ENCODE measurements at places on chromosomes 12 and 14.

DNA sequence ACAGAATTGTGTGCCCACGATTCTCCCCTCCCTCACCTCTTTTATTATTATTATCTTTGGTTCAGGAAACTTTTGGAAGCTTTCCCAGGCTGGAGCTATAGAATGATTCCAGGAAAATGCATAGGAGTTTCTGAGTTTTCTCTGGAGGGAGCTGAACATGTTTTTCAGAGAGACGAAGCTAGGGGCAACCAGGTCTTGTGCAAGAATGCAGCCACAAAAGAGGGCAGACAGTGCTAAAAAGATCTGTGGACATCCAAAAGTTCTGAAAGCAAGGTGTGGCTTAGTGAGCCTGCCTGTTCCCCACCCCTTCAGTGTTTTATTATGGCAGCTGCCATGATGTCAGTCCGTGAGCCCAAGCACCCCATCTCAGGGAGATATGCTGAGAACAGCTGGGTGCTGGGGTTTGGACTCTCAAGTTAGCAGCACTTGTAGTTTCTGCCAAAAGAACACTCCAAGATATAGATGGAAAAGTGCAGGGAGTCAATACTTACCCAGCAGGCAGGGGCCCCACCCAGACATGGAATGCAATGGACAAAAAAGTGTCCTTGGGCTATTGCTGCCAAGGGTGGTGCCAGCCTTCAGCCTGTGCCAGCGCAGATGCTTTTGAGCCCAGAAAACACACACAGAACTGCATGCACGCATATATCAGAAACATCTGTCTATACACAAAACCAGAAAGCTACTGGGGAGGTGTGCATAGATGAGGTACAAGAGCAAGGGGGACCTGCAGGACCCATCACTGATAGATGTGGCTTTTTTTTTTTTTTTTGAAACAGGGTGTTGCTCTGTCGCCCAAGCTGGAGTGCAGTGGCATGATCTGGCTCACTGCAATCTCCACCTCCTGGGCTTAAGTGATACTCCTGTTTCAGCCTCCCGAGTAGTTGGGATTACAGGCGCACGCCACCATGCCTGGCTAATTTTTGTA is 17.0 kb upstream of the IRF2BPL start:
- DNase-seq: peak; percentile 44

- no peak for DNase-seq
Observed at GRCh38 chr12:80222261-80222660, 122.9 kb downstream of the OTOGL start.

DNA sequence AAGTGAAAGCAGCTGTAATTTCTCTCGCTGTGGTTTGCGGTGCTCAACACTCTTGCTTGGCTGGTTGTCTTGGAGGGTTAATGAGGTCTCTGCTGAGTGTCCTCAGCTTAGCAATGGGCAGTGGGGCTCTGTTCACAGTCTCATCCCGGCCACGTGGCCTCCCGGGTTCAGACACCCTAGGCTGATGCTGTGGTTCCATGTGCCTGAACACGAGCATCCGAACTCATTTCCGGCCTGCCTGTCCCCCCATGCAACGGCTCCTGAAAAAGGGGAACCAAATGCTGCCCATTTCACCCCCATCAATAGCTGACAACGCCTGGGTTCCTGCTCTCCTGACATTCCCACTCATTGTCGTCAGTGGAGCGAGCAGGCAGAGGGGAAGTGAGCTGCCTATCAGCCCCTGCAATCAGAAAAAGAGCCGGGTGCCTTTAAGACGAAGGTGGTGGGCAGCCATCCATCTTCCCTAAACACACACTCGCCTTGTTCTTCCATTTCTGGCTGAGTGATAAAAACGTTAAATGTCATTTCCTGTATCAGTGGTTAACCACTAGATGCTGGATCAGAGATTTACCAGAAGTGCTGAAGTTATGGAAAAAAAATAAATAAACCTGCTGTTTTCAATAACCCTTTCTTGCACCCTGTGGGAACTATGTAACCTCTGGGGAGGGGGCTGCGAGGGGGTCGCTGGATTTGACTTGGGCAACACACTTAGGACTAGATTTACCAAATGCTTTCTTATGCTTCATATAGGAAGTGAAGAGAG is 60.3 kb upstream of the BCL2L14 start:
- no peak for DNase-seq

DNA sequence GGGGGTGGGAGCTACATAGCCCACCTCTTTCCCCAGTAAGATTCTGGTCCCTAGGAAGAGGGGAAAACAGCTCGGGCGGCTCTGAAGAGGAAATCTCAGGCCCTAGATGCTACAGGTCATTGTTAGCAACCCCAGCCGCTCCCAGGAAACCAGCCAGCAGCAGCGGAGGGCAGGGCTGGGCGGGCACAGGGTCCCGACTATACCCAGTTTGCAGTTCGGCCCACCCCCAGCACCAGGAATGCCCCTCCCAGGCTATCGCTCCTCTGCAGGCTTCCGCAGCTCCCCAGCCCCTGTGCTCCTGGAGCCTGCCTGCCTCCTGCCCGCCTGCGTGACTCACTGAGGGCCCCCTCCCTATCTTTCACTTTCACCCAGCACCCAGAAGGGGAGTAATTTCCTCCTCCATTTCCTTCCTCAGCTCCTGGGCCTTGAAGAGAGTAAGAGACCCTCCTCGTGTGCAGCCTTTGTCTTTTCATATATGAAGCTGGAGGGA is 27.2 kb upstream of the PNMA1 start:
- peak; percentile 96 for DNase-seq

DNA sequence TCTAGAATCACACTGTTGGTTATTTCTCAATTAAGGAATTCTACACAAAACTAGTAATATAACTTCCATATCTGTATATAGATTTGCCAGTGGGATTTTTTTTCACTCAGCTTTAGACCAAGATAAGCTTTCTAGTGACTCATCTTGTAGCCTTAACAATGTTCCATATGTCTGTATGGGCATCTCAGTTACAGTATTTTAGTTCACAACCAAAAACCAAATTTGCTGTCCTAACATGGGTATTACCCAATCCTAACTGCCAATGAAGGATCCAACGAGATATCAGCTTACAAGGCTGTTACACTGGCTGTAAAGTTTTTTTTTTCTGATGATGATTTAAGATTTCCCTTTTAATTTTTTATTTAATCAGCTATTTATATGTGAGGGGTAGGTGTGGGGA is 31.5 kb upstream of the KRR1 start:
- no peak for DNase-seq

- no peak for DNase-seq
Observed at GRCh38 chr14:89356496-89356895, 60.5 kb downstream of the FOXN3 start.

GRCh38 chr14:75986439-75986765 is 839 bp downstream of the IFT43 start:
- DNase-seq: no peak

GRCh38 chr12:115813256-115813655 is 464.2 kb downstream of the MED13L start:
- DNase-seq: no peak

GRCh38 chr12:113475451-113476175 is 3.9 kb upstream of the LHX5 start:
- no peak for DNase-seq

DNA sequence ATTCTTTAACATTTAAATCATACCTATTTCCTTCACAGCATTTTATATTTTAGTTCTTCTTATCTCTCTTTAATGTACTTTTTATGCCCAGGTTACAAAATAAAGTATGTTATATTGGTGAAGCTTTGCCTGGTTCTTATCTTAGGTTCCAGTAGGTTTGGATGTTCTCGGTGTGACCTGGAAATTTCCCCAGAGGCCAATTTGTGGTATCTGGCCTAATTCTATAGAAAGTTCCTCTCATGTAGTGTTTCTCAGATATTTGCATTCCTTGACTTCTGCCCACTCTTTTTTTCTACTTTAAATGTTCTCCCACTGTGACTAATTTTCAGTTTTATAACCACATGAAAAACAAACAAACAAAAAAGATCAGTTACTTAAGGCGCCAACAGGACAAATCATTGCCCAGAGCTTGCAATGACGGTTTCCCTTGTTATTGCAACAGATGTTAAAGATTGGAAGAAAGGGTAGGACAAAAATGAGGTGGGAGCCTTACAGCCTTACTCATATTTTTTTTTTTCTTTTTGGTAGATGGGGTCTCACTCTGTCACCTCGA is 41.2 kb upstream of the PPM1H start:
- DNase-seq: no peak

GRCh38 chr12:120121766-120122293 is 5.3 kb upstream of the RAB35 start:
- DNase-seq: no peak

GRCh38 chr12:91868054-91868453 is 277.6 kb downstream of the BTG1 start:
- DNase-seq: no peak

DNA sequence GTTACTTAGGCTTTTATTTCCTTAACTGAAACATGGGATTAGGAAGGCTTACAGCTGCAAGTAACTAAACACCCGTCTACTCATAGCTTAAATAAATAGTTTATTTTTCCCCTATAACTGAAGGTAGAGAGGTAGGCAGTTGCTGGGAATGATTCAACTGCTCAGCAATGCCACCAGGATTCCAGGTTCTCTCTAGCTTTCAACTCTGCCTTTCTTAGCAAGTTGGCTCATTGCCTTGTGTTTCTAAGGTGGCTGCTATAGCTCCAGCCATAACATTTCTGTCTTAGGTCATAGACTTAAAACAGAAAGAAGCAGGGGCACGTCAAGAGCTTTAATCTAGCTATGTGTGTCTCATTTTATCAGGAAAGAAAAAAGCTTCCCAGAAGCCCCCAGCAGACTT is 103.7 kb upstream of the MDM1 start:
- no peak for DNase-seq

- DNase-seq: no peak
Observed at GRCh38 chr14:103216399-103216798, 93.1 kb downstream of the TNFAIP2 start.

- DNase-seq: no peak
Observed at GRCh38 chr12:52242442-52243258, 9.6 kb downstream of the KRT7 start.

DNA sequence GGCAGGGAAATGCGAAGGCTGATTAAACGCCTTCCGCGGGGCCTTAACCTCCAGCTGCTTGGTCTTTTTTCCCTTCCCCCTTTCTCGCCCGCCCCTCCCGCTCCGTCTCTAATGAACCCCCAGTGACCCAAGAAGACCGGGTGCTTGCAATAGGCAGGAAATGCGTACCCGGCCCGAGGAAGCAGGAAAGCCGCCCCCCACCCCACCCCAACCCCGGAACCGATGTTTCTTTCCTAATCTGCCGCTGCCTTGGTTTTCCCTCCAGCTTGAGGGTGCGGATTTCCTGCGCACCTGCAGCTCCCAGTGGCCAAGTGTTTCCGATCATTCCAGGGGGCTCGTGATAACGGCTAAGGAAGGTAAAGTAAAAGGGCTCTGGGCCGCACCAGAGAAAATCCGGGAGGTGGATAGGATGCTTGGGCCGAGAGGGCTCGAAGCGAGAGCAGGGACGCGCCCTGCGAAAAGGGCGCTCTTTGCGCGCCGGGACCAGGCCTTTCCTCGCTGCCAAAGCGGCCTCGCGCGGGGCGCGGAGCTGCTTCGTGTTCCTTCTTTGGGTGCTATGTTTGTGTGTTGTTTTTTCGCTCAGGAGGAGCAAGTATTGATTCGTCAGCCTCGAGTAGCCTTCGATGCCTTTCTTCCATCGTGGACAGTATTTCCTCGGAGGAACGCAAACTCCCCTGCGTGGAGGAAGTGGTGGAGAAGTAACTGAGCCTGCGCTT is 983 bp downstream of the MYF6 start:
- DNase-seq: no peak

- no peak for DNase-seq
Observed at GRCh38 chr14:60681271-60681670, 32.0 kb upstream of the SIX1 start.

DNA sequence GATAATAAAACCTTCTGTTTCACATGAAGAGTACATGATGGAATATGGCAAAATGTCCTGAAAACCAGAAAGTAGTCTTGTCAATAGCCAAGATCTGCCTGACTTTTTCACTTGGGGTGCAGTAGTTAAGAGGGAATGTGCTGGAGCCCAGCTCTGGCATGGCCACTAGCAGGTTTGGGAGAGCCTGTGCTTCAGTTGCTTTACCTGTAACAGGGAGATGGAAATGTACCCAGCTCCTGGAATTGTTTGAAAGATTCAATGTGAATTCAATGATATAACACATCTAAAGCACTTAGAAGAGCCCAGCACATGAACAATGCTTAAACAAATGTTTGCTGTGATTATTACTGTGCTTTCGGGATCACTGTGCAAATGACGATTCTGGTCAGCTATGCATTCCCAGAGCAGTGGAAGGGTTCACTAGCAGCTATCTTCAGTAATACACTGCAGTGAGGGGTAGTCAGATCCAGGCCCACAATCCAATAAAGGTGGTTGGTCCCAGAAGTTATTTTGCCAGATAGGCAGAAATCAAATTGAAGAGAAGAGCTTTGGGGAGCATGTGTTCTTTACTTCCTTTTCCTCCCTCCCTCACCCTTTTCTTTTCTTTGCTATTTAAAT is 224.9 kb downstream of the APAF1 start:
- no peak for DNase-seq

GRCh38 chr12:89731089-89731488 is 22.5 kb upstream of the ATP2B1 start:
- DNase-seq: no peak

DNA sequence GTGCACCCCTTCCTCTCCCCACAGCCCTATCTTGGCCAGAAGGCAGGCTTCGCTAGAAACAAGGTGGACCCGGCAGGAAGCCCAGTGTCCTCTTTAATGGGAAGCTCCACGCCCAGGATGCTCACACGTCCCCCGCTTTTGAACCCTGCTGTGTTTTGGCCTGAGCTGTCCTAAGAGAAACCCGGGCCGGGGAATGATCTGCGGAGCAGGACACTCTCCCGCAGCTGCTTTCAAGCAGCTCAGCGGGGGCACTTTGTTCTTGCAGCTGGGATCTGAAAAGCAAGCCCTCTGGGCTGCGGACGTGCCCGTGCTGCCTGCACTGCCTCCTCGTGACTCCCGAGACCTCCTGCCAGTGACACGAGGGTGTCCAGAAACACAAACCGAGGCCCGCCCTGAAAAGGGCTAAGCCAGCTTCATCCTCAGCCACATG is 30.0 kb downstream of the SCARB1 start:
- no peak for DNase-seq

- peak; percentile 93 for DNase-seq
Observed at GRCh38 chr14:87992718-87993628, at the start of gene GALC. TSS of gene GALC (minus strand) at chr14:87993182. CDS start at chr14:87993164, 18 bp downstream.

DNA sequence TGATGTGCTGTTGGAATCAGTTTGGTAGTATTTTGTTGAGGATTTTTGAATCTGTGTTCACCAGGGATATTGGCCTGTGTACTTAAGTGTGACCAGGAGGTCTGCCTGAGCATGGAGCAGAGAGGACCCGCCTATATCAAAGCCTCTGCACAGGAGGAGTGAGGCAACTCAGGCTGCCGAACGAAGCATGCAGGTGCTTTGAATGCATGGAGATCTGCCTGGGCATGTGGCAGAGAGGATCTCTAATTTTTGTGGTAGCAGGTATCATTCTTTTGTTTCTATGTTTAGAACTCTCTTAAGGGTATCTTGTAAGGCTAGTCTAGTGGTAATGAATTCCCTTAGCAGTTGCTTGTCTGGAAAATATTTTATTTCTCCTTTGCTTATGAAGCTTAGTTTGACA is 26.9 kb downstream of the RAB3IP start:
- no peak for DNase-seq

DNA sequence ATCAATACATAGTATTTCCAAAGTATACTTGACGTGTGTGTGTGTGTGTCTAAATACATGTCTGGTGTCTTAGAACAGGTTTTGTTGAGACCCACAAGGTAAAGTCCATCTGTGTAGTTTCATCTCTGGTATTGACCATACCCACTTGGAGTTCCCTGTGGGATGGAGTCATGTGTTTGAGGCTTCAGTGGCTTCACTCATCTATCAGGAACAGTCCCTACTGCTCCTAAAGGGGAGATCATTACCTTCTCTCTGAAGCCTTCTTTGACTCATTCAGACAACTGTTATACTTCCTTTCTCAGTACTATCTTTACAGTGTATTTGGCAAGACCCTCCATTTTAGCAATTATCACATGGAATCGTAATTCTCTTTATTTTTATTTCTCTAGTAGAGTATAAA is 14.2 kb downstream of the RAB21 start:
- no peak for DNase-seq

All from hematopoietic multipotent progenitor cell treated with erythropoietin and hydrocortisone succinate and interleukin-3 and kit ligand, for 15 days (in vitro differentiated cells).